Activated CD4-positive, alpha-beta T cell treated with anti-CD3 and anti-CD28 coated beads, Interleukin-2, amount 10 ng/mL, durations not matched to agents 7 days and 5 days (primary cell): ENCODE measurements at places on chromosomes 11 and 22.

GRCh38 chr11:109023036-109023435, 358.2 kb downstream of the DDX10 start:
- H3K27ac ChIP-seq, result no peak overlapping the region
- H3K36me3 ChIP-seq, result no peaks in the 10 kb centered on the region
- no peaks in the 10 kb centered on the region for H3K4me1 ChIP-seq
- H3K27me3 ChIP-seq, result peaks cover 4% of the 10 kb centered on the region
- no peak for DNase-seq
- H3K4me3 ChIP-seq, result no peak overlapping the region

DNA sequence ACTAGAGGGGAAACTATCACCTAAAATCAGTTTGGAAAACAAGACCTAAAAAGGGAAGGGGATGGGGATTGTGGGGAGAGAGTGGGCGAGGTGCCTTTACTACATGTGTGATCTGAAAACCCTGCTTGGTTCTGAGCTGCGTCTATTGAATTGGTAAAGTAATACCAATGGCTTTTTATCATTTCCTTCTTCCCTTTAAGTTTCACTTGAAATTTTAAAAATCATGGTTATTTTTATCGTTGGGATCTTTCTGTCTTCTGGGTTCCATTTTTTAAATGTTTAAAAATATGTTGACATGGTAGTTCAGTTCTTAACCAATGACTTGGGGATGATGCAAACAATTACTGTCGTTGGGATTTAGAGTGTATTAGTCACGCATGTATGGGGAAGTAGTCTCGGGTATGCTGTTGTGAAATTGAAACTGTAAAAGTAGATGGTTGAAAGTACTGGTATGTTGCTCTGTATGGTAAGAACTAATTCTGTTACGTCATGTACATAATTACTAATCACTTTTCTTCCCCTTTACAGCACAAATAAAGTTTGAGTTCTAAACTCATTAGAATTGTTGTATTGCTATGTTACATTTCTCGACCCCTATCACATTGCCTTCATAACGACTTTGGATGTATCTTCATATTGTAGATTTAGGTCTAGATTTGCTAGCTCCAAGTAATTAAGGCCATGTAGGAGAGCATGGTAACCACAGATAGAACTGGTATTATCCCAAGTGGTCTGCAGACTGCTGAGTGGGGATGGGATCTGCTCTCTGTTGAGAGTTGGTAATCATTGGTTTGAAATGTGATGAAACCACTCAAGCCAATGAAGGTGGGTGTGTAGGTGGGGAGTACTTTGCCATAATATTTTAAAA, 3.6 kb downstream of the NEAT1 start:
- DNase-seq, result peak; percentile 53
- peak overlapping the region; percentile 91 for H3K4me3 ChIP-seq
- H3K4me1 ChIP-seq, result peaks cover 56% of the 10 kb centered on the region
- H3K36me3 ChIP-seq, result peaks cover 76% of the 10 kb centered on the region
- peak overlapping the region; percentile 97 for H3K27ac ChIP-seq

GRCh38 chr11:88103337-88104206, 71.7 kb downstream of the RAB38 start:
- DNase-seq, result peak; percentile 52
- no peak overlapping the region for H3K4me3 ChIP-seq
- no peaks in the 10 kb centered on the region for H3K36me3 ChIP-seq
- H3K27me3 ChIP-seq, result peaks cover 25% of the 10 kb centered on the region
- no peaks in the 10 kb centered on the region for H3K4me1 ChIP-seq

DNA sequence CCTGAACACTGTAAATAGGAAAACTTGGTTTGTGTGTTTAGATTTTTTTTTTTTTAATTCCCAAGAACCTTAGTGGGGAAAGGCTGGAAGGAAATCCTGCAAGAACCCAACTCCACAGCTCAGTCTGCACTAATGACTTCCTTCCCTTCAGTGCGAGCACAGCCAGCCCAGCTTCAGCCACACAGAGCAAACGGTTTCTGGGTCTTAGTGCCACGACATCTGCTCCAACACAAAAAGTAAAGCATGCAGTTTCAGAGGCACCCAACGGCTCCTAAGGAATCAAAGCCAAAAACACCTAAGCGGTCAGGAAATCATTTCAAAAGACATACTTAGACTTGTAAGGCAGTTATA, 236.1 kb downstream of the TTC28 start:
- peaks cover 24% of the 10 kb centered on the region for H3K4me1 ChIP-seq
- DNase-seq, result peak; percentile 36
- peaks cover 16% of the 10 kb centered on the region for H3K27me3 ChIP-seq
- peak overlapping the region; percentile 73 for H3K4me3 ChIP-seq
- no peak overlapping the region for H3K27ac ChIP-seq
- H3K36me3 ChIP-seq, result no peaks in the 10 kb centered on the region

DNA sequence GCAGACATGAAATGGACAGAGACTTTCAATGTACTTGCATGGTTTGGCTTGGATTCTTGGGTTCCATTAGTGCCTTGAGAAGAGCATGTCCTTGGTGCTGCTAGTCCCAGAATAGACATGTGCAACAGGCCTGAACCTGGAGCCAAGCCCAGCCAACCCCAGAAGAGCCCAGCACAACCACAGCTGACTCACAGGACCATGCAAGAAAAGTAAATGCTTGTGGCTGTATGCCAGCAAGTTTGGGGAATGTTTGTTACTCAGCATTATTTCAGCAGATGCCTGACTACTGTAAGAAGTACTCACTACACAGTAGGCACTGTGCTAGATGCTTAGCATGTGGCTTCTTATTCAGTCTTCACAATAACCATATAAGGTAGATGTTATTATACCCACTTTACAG, 39.2 kb upstream of the HMGXB4 start:
- no peaks in the 10 kb centered on the region for H3K27me3 ChIP-seq
- H3K4me1 ChIP-seq, result no peaks in the 10 kb centered on the region
- no peak for DNase-seq
- H3K27ac ChIP-seq, result no peak overlapping the region

DNA sequence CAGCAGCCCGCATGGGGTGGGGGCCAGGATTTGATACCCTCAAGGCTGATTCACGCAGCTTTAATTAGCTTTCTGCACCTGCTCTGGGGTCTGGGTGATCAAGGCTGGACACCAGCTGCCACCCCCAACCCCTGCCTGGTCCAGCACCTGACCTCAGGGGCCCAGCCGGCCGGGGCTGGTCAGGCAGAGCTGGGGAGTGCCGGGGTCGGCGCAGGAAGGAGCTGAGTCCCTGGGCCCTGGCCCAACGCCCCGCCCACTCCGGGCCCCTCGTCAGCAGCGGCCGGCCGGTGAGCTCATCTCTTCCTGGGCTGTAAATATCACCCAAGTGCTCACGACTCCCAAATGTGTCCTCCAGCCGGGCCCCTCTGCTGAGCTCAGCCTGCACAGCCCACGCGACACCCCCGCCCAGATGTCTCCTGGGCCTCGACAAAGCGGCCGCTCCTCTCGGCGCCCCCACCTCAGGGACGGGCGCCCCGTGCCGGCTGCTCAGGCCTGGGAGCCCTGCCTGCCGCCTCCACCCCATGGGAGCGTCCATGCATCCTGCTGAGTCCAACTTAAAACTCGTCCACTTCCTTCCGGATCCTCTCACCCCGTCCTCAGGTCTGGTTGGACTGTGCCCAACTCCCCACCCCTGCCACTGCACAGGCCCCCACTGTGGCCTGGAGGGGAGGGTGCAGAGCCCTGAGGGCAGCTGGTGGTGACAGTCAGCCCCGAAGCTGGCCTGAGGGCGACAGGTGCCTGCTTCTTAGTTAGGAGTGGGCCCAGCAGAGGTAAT, 29.0 kb downstream of the RTN4R start:
- no peaks in the 10 kb centered on the region for H3K27me3 ChIP-seq
- H3K36me3 ChIP-seq, result no peaks in the 10 kb centered on the region
- peak overlapping the region; percentile 93 for H3K27ac ChIP-seq

- no peak overlapping the region for H3K4me3 ChIP-seq
- H3K4me1 ChIP-seq, result peaks cover 59% of the 10 kb centered on the region
- DNase-seq, result no peak
- peak overlapping the region; percentile 55 for H3K27ac ChIP-seq
- no peaks in the 10 kb centered on the region for H3K27me3 ChIP-seq
- peaks cover 21% of the 10 kb centered on the region for H3K36me3 ChIP-seq
These were observed 49.3 kb upstream of the RDX start for GRCh38 chr11:110345743-110346142.

DNA sequence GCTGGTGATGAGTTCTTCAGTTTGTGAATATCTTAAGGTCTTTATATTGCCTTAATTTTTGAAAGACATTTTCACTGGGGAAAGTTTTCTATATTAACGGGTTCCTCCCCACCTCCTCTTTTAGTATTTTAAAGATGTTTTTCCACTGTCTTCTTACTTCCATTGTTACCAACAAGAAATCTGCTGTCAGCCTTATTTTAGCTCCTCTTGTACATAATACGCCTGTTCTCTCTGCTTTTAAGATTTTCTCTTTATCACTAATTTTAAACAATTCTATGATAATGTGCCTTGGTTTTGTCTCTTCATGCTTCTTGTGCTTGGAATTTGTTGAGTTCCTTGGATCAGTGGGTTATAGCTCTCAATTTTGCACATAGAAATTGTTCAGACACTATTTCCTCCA, 280.4 kb downstream of the DCDC1 start:
- no peak for DNase-seq
- no peak overlapping the region for H3K4me3 ChIP-seq
- H3K27me3 ChIP-seq, result no peaks in the 10 kb centered on the region
- H3K36me3 ChIP-seq, result no peaks in the 10 kb centered on the region
- H3K27ac ChIP-seq, result no peak overlapping the region
- no peaks in the 10 kb centered on the region for H3K4me1 ChIP-seq

DNA sequence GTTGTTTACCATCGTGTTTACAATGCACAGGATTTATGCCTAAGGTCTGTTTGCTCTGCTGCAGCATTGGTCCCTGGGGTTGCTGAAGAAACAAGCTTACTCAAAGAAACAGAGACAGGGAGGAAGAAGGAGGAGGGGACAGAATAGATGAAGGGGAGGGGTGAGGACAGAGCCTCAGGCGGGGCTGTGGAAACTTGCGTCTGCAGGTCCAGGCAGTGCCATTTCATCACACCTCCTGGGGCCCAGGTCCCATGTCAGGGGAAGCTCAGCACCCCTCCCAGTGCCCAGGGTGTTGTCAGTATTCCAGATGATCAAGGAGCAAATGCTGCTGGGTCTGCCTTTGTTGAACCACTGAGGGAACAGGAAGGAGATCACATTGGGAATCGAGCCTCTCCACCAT, 1406.8 kb downstream of the TBC1D22A start:
- no peaks in the 10 kb centered on the region for H3K4me1 ChIP-seq
- no peak overlapping the region for H3K4me3 ChIP-seq
- no peak for DNase-seq
- no peaks in the 10 kb centered on the region for H3K36me3 ChIP-seq
- H3K27me3 ChIP-seq, result no peaks in the 10 kb centered on the region

DNA sequence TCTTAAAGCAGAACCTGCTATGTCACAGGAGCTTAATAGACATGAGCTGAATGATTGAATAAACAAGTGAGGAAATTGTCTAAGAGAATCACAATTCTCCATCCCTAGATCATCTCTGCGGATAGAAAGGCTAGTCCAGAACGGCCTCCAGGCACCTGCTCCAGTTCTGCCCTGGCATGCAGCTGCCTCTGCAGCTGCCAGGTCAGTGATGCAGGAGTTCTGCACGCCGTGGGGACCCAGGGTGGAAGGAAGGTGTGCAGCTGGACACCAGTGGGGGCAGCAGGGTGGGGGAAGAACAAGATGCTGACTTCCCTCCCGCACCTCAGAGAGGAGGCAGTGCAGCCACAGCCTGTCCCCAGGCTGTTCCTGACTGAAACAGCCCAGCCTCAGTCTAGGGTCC, 192.1 kb upstream of the NCAM1 start:
- H3K4me3 ChIP-seq, result no peak overlapping the region
- peaks cover 8% of the 10 kb centered on the region for H3K4me1 ChIP-seq
- H3K27me3 ChIP-seq, result no peaks in the 10 kb centered on the region
- no peak overlapping the region for H3K27ac ChIP-seq
- DNase-seq, result no peak
- H3K36me3 ChIP-seq, result no peaks in the 10 kb centered on the region
